ENCODE measurements at places on chromosomes 1 and 21. TPM values are rescaled to one million over a fixed set of nuclear protein-coding genes. Genes with fewer than 3 reads are reported as not detected.

DNA sequence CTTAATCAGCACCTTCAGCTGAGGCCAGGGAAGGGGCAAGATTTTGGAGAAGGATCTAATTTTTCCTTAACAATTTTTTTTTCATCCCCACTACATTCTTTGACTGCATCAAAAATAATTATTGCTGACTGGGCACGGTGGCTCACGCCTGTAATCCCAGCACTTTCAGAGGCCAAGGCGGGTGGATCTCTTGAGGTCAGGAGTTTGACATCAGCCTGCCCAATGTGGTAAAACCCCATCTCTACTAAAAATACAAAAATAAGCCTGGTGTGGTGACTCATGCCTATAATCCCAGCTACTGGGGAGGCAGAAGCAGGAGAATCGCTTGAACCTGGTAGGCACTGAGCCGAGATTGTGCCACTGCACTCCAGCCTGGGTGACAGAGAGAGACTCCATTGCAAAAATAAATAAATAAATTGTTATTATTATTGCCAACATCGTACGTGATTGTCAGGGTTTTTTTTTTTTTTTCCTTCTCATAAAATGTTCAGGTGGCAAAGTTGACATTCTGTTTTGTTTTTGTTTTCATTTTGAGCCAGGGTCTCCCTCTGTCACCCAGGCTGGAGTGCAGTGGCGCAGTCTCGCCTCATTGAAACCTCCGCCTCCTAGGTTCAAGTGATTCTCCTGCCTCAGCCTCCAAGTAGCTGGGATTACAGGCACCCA lies 37.3 kb upstream of the MORC3 start:
- peak; percentile 18 for DNase-seq

DNA sequence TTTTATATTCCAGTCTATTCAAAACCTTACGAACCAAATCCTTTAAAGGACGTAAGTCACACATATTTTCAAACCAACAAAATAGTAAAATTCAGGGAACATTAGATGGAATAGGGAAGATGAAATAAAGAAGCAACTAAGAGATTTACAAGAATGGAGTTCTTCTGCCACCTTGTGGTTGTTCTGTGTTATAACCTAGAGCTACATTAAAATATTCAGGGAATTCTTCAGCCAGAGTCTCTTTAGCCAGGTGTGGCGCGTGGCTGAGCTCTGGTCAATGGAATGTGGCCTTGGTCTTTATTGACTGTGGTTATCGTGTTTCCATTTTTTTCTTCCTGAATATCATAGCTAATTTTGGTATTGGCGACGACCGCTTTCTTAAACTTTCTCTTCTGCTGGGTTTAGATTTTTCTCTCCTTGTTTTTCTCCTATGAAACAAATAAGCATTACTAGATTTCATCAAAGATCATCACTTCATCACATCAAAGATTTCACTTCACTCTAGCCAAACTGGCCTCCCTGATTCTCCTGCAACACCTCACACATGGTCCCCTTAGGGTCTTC lies 221.3 kb downstream of the MRPL39 start:
- peak; percentile 50 for DNase-seq

DNA sequence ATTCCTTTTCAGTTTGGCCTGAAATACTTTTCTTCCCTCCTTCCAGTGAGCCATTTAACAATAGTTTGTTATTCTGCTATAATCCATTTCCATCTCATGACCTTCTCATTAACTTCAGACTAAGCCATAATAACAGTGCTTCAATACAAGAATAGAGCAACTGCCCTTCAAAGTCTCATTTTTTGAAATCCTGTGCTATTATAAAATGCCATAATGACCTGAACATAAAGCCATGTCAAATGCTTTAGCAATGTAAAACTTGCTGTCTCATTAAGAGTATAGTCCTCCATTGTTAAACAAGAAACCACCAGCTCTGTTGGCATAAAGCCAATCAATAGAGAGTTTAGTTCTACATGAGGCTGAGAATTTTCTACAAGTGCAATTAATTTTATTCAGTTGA lies 9.6 kb upstream of the PIGK start:
- no peak for DNase-seq

DNA sequence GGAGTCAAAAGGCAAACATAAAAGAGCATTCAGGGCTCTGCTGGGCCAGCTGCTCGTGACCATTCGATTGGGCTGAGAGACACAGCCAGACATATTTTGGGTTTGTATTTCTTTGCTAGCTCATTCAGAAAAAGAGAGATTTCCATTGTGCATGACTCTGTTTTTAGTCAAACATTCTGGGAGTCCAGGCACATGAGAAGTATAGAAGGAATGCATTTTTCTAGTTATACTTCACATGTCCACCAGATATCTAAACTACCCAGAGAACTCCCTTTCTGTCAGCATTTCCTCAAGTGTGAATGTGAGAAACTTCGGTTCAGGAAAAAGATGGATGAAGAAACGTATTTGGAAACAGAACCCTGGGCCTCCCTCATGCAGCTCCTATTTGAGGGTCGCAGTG lies 6.3 kb upstream of the KCNE1 start:
- DNase-seq = no peak

EPHX1 gene
- total RNA-seq = 31.8 TPM

IL10 gene
- total RNA-seq = not detected

- no peak for DNase-seq
Observed at GRCh38 chr1:9520411-9520810, 18.9 kb upstream of the SLC25A33 start.

NEXN gene
- total RNA-seq = 51.4 TPM

DNA sequence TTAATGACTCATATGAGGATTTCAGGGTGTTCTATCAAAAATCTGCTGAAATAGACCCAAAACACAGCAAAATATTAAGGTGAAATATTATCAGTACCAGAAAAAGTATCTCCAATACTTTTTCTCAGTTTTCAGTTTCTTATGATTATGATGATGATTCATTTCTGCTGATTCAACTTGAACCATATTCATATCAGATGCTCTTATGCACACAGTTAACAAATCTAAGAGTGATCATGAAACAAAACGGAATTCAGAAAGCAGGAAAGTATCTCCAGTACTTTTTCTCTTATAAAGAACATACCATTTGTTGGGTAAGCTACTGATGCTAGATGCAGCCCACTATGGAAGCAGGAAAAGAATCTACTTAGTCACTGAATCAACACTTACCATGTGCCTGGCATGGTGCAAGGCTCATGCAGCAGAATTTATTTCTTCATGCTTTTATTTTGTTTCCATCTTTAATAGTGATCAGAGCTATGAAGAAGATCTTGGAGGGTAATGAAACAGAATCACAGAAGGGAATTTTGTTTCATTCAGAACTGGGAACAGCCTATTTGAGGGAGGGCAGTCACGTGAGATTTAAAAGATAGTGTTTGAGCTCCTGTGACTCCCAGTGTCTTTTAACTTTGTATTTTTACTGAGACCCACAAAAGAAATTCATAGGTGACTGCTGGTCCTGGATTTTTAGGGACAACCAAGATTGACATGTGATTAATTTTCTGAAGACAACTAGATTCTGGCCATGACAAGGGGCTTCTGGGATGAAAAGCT lies 480.6 kb downstream of the SETD4 start:
- no peak for DNase-seq

WNT3A gene
- not detected for total RNA-seq

- DNase-seq = peak; percentile 96
Observed at GRCh38 chr1:1079408-1080121, 5.5 kb upstream of the RNF223 start.

TNNT2 gene
- not detected for total RNA-seq

- DNase-seq = no peak
Observed at GRCh38 chr21:34899302-34899701, 149.8 kb downstream of the RUNX1 start.

GRCh38 chr1:230679825-230680224 lies 34.1 kb downstream of the AGT start:
- DNase-seq = no peak

- no peak for DNase-seq
Observed at GRCh38 chr21:38806153-38806941, 618 bp downstream of the ETS2 start.

DNA sequence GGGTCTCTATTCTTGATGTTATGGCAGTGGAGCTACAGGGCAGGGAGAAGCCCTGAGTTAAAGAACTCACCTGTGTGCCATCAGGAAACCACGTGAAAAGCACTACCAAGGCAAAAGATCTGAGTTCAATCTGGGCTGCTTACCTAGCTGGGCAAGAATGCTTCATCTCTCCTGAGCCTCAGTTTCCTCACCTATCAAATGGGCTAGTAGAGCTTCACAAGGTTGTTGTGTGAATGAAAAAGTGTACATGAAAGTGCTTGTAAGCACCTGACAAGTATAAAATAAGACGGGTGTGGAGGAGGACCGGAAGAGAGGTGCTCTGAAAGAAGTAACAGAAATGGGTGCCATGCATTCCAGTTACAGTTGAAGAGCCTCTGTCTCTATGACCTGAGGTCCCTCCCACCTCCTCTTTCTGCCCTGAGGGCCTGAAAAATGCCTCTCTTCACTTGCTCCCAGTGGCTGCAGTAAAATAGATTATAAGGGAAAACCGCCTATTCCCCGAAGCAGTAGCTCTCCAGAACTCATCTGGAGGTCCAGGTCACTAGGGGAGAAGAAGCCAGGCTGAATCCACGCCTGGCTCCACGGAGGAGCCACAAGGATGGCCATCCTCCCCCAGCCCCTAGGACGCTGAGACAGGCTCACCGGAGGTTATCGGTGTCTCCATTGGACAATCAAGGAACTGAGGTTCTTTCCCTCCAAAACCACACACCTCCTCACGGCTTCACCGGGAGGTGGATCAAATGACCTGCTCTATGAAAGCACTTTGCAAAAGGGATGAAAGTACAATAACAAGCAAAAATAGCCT lies 1.4 kb downstream of the GPR161 start:
- DNase-seq = no peak

GRCh38 chr1:119783354-119784185 lies 14.9 kb upstream of the HMGCS2 start:
- no peak for DNase-seq

DNA sequence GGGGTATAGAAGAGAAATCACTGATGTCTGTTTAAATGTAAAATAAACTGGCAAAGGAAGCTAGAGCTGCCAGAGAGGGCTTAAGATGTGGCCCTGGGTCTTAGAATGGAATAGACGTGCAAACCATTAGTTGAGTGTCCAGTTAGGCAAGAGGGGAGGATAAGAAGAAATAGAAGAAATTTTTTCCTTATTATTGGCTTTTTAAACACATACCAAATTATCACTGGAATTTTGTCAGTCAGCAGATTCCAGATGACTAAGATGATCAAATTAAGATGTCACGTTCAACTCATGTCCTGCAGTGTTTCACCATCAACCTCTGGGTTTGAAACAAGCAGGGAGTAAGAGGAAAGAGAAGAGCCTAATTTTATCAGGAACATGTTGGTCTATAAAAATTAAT lies 71.6 kb upstream of the C1orf21 start:
- DNase-seq = peak; percentile 43

PCP4 gene
- not detected for total RNA-seq

- peak; percentile 92 for DNase-seq
Observed at GRCh38 chr21:38263493-38263892, 6.7 kb downstream of the KCNJ15 start.

PLA2G5 gene
- total RNA-seq = not detected

DNA sequence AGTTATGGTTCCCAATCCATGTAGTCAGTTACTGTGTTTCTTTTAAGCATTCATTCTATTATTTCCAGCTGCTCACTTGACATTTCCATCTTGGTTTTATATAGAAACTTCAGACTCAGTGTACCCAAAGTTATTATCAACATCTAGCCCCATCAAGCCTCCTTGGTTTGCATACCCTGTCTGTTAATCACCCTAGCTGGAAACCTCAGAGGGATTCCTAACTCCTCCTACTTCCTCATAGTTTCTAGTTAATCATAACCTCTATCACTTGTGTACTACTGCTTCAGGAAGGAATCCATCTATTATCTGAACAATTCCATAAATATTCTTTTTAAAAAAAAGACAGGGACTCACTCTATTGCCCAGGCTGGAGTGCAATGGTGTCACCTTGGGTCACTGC lies 293.3 kb downstream of the SDCCAG8 start:
- peak; percentile 66 for DNase-seq

DYRK3 gene
- 27.4 TPM for total RNA-seq

GRCh38 chr1:39277879-39278278 lies 73.4 kb downstream of the MACF1 start:
- no peak for DNase-seq

GRCh38 chr1:18751425-18751824 lies 108.0 kb downstream of the TAS1R2 start:
- no peak for DNase-seq

DNA sequence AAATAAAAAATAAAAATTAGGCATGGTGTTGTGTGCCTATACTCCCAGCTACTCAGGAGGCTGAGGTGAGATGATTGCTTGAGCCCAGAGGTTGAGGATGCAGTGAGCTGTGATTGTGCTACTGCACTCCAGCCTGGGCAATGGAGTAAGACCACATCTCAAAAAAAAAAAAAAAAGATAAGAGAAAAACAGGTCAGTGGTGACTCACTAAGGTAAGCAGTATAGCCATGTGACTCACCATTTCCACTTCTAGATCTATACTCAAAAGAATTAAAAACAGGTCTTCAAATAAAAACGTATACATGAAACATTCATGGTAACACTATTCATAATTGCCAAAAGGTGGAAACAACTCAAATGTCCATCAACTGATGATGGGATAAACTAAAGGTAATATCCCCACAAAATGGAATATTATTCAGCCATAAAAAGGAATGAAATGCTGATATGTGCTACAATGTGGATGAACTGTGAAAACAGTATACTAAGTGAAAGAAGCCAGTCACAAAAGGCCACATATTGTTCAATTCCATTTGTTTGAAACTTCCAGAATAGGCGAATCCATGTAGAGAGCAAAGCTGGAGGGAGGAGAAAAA lies 75.1 kb downstream of the ZNF281 start:
- no peak for DNase-seq

DNA sequence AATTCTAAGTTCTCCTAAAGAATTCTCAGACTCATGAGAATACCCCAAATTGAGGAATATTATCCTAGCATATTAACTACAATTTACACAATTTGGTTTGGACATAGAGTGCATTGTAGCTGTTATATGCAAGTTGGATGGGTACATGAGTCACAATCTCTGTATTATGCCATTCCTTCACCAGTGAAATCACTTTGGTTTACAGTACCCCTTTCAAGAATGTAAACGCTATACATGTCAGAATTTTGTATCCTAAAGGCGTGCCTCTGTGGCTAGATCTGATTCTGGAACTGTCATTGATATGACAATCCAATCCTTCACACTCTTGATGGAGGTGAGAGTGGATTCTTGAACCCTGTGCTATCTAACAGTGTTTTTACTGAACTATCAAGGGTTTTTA lies 6.7 kb upstream of the IL10RB start:
- DNase-seq = no peak

KPRP gene
- not detected for total RNA-seq

LEFTY1 gene
- total RNA-seq = not detected
